Activated T-cell treated with anti-CD3 and anti-CD28 coated beads for 48 hours (primary cell): ENCODE measurements at places on chromosomes 11 and 22.
A peak's percentile ranks its signal among the peaks of the same experiment; 100 is the strongest.

- no peak for DNase-seq
Measured at GRCh38 chr11:86403458-86403857, 28.8 kb downstream of the CCDC81 start.

DNA sequence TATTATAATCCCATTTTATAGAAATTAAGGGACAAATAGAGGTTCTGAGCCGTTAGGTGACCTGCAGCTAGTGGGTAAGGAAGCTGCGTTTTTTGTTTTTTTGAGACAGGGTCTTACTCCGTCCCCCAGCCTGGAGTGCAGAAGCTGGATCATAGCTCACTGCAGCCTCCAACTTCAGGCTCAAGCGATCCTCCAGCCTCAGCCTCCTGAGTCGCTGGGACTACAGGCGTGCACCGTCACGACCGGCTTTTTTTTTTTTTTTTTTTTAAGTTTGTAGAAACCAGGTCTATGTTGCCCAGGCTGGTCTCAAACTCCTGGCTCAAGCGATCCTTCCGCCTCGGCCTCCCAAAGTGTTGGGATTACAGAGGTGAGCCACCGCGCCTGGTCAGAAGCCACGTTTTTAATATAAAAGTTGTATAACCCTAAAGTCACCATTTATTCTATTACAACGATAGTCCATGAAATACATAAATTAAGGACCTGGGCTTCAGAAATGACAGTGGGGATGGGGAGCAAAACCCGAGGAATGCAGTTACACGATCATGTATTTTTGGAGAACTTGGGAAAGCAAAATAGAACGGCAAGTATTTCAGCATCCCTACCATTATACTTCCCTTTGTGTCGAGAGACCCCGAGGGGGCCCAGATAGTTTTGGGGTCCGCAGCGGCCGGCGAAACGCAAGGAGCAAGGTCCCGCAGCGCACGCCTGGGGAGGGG lies 638 bp downstream of the SAAL1 start:
- no peak for DNase-seq

GRCh38 chr11:44498089-44498871 lies 67.2 kb upstream of the CD82 start:
- DNase-seq: no peak

- no peak for DNase-seq
Measured at GRCh38 chr11:97751405-97751804, 1269.3 kb upstream of the CNTN5 start.

DNA sequence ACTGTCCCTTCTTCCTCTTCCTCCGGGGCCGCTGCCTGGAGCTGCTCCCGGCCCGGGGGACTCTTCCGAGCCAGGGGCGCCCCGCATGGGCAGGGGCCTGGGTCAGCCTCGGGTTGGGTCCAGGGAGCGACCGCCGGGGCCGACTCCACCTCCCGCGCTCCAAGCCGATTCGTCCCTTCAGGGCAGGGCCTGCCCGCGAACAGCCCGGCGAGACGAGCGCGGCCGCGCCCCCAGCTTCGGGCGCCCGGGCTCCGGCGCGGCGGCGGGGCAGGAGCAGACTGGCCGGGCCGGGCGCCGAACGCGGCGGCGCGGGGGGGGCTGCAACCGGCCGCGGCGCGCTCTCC lies at the start of gene LARGE1:
Gene LARGE1 (minus strand): TSS at position 280 of the 344 bp plus-strand sequence.
- DNase-seq: no peak

DNA sequence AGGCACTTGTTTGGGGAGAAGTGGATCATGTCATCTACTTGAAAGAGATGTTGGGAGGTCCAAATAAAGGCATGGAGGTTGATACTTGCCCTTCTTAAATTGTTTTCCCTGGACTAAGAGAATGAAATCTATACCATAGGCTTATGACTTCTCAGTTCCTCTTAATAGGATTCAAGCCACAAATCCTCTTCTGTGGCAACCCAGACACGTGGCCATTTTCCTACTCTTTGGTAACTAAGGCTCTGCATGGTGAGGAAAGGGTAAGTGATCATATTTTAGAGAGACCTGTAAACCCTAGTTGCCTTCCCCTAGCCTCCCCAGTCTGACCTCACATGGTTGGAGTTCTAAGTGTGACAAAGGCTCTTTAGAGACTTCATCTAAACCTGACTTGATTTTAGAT lies 72.9 kb upstream of the CD44 start:
- DNase-seq: no peak

- DNase-seq: peak; percentile 34
Measured at GRCh38 chr22:30605449-30606110, 1.4 kb upstream of the TCN2 start.

- no peak for DNase-seq
Measured at GRCh38 chr11:61682093-61682732, 2.0 kb downstream of the DAGLA start.

GRCh38 chr11:46377831-46378230 lies 3.6 kb upstream of the MDK start:
- no peak for DNase-seq

DNA sequence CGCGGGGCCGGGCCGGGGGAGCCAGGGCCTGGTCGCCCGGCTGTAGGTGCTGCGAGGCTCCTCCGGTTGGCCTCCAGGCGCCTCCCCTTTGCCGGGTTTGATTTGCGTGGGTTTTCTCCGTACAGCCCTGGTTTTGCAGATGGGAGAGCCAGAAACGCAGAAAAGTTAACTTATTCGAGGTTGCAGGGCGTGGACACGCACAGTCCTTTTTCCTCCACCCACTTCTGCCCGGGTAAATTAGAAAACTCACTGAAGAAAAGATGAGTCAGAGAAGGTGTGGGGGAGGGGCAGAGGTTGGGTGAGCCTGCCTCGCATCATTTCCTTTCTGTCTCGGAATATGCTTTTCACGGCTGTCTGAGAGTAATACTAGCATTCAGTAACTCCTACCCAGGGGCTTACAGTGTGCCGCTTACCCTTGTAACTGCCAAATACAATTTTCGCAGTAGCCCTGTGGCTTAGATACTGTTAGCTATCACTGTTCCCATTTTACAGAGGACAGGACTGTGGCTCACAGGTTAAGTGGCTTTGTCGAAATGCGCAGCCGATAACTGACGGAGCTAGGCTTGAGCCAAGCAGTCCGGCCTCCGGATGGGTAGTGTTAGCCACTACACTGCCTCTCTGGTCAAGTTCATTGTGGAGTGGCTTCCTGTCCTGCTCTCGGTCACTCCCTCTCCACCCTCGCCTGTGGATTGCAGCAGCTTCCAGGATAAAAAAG lies 812 bp downstream of the FADD start:
- DNase-seq: peak; percentile 77

DNA sequence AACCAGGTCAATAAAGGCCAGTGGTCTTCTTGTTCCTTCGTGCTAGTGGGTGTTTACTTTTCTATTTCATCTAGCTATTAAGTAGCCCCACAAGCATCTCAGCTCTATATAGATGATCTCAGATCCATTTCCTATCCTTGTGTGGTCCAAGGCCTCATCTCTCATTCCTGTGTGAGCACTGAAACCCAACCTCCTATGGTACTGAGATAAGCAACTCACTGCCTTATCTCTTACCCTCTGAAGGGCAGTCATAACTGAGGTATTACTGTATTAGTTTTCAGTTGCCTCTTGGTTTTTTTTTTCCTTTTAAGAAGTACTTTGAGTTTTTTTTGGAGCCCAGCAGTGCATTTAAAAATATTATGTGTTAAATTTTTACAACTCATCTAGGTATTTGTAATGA lies 28.3 kb downstream of the ACER3 start:
- DNase-seq: no peak

DNA sequence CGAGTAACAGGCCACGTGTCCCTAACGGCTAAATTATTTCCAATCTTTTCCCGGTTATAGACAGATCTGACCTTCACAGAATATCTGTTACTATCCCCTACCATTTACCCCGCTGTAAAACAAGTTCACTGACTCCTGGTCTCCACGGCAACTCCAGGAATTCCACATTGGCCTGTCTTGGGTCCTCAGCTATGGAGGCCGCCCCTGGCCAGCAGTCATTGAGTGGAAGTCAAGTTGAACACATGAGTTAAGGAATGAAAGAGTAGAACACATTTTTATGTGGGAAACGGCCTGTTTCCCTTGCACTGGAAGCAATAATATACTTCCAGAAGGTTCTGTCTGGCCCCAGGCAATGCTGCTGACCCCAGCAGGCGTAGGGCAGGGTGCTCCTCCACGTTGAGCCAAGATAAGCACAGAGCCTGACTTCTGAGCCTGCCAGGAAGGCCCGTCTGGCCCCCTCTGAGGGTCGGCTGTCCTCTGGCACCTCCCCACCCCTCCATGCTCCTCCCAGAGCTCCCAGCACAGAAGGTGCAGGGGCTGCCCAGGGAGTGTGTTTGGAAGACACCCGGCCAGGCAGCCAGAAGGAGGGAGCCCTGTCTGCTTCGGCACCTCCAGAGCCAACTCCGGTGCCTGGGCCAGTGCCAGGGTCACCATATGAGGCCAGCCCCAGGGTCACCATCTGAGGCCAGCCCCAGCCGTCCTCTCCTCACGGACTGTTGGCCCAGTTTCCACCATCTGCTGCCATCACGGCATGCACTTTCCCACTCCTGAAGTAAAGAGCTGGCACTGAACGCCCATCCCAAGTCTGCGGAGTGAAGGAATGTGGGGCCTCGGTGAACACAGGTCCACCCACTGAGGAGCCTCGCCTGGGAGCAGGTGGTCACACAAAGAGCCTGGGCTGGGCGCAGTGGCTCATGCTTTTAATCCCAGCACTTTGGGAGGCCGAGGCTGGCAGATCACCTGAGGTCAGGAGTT lies 813.2 kb downstream of the BRD1 start:
- DNase-seq: no peak

DNA sequence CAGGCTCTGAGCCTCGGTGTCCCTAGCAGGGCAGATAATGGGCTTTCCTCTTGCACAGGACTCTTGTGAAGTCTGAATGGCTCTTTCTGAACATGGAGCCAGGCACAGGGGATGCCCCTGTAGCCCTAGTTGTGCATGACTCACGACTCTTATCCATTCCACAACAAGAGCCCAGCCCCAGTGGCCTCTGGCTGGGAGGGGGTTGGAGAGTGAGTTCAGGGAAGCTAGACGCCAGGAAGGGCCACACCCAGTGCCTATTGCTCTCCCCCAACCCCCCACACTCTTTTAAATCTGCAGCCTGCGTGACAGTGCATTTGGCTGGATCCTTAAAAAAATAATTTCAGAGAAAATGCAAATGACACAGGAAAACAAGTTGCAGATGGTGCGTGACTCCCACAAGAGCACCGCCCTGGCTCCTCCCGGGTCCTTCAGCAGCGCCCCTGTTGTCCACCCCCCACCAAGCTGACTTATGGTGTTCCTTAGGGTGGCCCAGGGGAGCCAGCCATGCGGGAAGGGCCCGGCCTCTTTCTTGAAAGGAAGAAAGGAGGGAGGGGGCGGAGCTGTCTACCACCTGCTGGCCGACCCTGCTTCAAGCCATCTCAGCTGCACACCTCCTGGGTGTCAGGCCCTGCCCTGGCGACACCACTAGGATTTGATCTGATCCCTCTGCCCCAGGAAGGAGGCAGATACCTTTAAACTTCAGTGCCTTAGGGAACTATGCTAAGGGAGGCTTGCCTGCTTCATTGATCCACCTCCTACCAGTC lies 74.7 kb downstream of the MN1 start:
- DNase-seq: no peak

GRCh38 chr11:2212411-2213251 lies 41.0 kb upstream of the TH start:
- DNase-seq: no peak

- no peak for DNase-seq
Measured at GRCh38 chr11:131760091-131761061, 390.0 kb downstream of the NTM start.

- no peak for DNase-seq
Measured at GRCh38 chr22:48675830-48676145, 1151.9 kb downstream of the BRD1 start.

DNA sequence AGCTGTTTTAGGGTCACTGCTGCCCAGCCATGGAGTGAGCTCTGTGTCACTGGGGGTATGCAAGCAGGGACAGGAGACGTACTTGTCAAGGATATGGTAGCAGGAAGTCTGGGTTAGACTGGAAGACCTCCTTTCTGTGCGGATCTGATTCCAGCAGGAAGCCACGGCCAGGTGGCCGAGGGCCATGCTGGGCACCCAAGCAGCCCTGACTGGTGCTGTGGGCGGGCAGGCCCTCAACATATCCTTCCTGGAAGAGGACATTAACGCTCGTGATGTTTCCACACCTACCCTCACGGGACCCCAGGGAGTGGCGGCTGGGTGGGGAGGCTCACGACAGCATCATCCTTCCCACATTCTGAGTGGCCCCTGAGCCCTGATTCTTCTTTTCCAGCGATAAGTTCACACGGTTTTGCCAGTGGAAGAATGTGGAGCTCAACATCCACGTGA lies 8.7 kb upstream of the ANKRD13D start:
- no peak for DNase-seq

GRCh38 chr11:78196661-78197091 lies 8.0 kb downstream of the USP35 start:
- DNase-seq: no peak

DNA sequence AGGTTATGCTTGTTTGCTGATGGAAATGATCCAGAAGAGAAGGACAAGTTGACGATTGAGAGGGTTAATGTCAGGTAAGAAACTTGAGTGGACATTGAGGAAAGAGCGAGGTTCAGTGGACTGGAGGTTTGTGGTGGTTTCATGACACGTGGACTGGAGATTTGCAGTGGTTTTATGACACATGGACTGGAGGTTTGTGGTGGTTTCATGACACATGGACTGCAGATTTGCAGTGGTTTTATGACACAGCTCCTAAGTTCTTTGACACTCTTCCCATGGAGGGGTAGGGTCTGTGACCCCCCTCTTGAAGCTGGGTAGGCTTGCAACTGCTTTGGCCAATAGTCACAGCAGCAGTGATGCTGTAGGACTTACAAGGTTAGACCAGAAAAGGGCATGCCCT lies 5.4 kb upstream of the MAPK8IP2 start:
- DNase-seq: no peak

- no peak for DNase-seq
Measured at GRCh38 chr11:22674470-22675439, 8.3 kb downstream of the GAS2 start.

DNA sequence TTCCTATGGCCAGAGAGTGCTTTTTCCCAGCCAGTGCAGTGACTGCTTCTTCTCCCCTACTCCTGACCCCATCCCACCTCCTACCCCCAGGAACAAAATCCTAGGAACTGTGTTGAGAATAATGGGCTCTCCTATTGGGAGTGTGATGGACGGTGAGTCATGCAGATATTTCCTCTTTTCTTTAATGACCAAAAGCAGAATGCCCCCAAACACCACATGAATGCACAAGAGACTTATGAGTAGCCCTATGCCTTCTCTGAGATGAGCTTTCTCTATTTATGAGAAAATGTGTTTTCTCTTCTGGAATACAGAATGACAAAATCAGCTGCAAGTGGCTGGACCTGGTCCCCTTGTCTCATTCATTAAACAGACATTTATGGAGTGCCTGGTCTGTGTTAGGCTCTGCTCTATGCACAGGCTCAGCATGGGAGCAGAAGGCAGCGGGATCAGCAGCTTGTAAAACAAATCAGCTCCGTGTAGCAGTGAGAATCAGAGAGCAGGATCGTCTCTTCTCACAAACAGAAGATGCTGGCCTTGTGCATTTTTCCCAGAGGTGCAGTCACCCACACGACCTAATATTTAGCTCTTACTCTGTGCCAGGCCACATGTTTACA lies 47.5 kb upstream of the GALNT18 start:
- no peak for DNase-seq
